ENCODE measurements at places on chromosomes 16 and 17. TPM values are rescaled to one million over a fixed set of nuclear protein-coding genes. Genes with fewer than 3 reads are reported as not detected.

BCL6B gene
- not detected for total RNA-seq

GRCh38 chr17:80564545-80564944 is 19.9 kb downstream of the RPTOR start:
- no peak overlapping the region for H3K4me3 ChIP-seq
- no peak for DNase-seq
- no peaks in the 10 kb centered on the region for H3K36me3 ChIP-seq

- peaks cover 31% of the 10 kb centered on the region for H3K27me3 ChIP-seq
- DNase-seq = no peak
- H3K4me1 ChIP-seq = peaks cover 19% of the 10 kb centered on the region
- H3K27ac ChIP-seq = no peak overlapping the region
Observed at GRCh38 chr16:83939266-83939855, 13.7 kb upstream of the OSGIN1 start.

GRCh38 chr16:89155184-89155679 is 16.3 kb upstream of the CDH15 start:
- H3K4me3 ChIP-seq = no peak overlapping the region
- H3K27ac ChIP-seq = peak overlapping the region; percentile 45
- H3K4me1 ChIP-seq = peaks cover 6% of the 10 kb centered on the region
- H3K36me3 ChIP-seq = peaks cover 54% of the 10 kb centered on the region
- DNase-seq = no peak
- H3K27me3 ChIP-seq = peaks cover 32% of the 10 kb centered on the region

DNA sequence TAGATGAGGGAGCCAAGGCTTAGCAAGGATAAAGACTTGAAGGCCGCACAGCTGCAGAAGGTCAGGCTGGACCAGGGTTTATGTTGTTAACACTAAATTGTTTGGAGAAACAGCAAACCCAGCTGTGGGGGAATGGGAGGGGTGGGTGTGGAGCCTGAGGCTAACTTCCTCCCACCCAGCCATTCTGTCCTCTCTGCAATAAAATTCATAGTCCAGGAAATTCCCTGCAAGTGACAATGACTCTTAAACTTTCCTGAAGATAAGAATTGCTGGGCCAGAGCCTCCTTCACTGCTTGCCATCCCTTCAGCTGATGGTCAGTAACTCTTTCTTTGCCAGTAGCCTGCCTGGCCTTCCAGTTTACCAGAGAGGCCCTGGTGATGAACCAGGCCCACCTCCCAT is 19.4 kb upstream of the ATP5MC1 start:
- no peak overlapping the region for H3K27ac ChIP-seq
- peaks cover 54% of the 10 kb centered on the region for H3K4me1 ChIP-seq
- H3K4me3 ChIP-seq = no peak overlapping the region
- H3K27me3 ChIP-seq = no peaks in the 10 kb centered on the region

- H3K4me3 ChIP-seq = no peak overlapping the region
- no peak overlapping the region for H3K27ac ChIP-seq
- H3K27me3 ChIP-seq = peaks cover 22% of the 10 kb centered on the region
- DNase-seq = no peak
Observed at GRCh38 chr17:41442739-41443138, 2.0 kb upstream of the KRT38 start.

INCA1 gene
- not detected for total RNA-seq

DNA sequence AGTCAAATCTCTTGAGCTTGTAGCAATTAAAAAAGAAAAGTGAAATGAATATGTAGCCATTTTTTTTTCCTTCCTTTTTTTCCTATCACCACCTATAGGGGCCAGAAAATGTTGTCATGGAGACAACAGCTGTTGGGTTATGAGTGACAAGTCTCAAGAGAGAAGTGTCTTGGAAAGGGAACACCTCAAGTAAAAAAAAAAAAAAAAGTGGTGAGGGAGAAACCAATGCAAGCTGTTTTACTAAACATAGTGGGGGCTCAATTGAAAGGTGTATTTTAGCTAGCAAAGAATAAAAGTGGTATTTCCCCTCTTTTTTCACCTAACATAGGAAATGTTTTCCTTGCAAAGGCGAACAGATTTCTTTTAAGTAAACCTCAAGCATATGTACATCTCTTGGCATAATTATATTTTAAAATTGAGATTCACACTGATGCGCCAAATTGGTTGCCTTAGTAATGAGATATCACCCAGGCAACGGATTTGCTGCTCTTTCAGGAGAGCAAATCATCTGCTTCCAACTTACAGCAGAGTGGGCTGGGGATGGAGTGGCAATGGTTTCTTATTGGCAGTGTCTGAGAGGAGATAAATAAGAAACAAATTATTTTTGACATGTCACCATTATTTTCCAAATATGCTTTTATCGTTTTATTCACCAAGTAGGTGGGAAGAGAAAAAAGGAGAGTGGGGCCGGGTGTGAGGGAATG is 183.6 kb downstream of the MYO1D start:
- H3K4me1 ChIP-seq = no peaks in the 10 kb centered on the region
- no peaks in the 10 kb centered on the region for H3K36me3 ChIP-seq
- DNase-seq = no peak
- no peak overlapping the region for H3K4me3 ChIP-seq

DNA sequence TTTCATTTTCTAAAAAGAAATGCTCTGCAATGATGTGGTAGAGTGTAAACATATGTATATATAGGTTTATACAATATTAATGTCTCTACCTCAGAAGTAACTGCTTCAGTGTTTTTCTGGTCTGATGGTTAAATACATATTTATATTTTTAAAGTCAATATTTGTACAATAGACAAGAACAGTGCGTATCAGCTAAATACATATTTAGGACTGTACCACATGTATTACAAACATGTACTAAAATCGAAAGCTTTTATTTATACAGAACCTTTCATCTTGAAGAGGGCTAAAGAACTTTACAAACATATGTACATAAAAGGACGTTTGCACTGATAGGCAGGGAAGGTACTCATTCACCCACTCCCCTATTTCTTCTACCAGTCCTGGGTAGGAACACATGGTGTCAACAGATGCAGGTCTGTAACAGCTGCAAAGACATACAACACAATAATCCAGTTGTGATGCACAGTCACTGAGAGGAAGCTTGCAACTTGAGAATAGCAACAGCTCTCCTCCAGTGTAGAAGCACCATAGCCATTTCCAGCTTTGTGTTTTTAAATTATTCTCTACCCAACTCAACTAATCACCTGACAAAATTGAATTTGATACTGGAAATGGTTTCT is 206.9 kb upstream of the C17orf78 start:
- H3K27me3 ChIP-seq = no peaks in the 10 kb centered on the region
- peaks cover 11% of the 10 kb centered on the region for H3K36me3 ChIP-seq
- H3K4me3 ChIP-seq = no peak overlapping the region
- H3K27ac ChIP-seq = no peak overlapping the region
- no peaks in the 10 kb centered on the region for H3K4me1 ChIP-seq
- DNase-seq = no peak

DNA sequence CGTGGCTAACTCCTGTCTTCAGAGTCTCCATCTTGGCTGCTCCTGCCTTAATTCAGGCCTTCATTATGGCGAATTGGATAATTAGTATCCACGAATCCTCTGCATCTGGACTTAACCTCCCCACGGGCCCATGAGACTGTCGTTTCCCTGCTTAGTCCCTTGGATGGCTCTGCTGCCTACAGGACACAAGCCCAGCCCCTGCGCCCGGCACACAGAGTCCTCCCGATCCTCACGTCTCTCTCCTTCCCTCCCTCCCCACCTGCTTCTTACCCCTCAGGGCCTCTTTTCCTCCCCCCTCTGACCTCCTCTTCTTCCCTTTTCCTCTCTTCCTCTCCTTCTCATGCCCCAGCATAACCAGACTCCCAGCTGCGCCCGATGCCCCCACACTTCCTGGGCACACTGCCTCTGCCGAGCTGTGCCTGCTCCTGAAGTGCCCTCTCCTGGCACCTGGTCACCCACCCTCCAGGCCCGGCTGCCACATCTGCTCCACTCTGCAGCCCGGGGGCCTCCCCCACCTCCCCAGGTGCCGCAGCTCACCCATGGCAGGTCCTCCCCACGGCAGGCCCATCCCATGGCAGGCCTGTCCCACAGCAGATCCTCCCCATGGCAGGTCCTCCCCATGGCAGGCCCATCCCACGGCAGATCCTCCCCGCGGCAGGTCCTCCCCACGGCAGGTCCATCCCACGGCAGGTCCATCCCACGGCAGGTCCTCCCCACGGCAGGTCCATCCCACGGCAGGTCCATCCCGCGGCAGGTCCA is 45.9 kb downstream of the RPH3AL start:
- no peak overlapping the region for H3K27ac ChIP-seq
- H3K36me3 ChIP-seq = no peaks in the 10 kb centered on the region
- H3K4me1 ChIP-seq = no peaks in the 10 kb centered on the region
- no peak for DNase-seq
- H3K27me3 ChIP-seq = no peaks in the 10 kb centered on the region
- H3K4me3 ChIP-seq = no peak overlapping the region

RNF227 gene
- total RNA-seq = 2.0 TPM

DNA sequence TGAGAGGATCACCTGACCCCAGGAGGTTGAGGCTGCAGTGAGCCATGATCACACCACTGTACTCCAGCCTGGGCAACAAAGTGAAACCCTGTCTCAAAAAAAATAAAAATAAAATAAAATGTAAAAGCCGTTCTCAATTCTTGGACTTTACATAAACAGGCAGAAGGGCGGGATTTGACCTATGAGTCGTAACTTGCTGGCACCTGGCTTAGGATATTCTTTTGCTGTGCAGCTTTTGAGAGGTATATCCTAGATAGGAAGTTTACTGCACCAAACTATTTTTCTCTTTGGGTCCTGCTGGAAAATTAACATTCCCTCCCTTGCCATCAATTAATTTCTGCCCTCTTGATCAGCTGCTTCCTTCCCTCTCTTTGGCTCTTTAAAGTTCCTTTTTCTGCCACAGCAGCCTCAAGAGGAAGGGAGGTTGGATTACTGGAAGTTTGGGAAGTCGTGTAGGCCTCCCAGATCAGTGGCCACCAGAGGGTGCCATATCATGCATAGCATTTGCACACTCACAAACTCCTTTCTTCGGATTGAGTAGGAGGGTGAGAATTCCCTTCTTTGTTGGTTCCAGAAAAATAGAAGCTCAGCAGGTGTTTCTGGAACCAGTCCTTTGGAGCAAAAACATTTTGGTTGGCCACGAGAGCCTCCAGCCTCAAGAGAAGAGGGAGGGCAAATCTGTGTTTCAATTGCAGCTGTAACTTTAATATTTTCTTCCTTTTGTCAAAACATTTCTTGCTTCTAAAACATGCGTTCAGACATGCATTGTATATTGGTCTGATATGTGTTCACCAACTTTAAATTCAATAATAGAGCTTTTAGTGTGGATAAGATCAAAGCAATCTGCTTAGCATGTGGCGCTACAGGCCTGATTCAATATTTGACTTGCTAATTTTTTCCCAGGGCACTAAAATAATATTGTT is 147.3 kb downstream of the CCDC182 start:
- no peak overlapping the region for H3K4me3 ChIP-seq
- no peaks in the 10 kb centered on the region for H3K36me3 ChIP-seq
- no peaks in the 10 kb centered on the region for H3K27me3 ChIP-seq
- DNase-seq = peak; percentile 52
- H3K4me1 ChIP-seq = peaks cover 8% of the 10 kb centered on the region

TP53TG3C gene
- not detected for total RNA-seq

GRCh38 chr17:9212376-9213302 is 191.3 kb downstream of the NTN1 start:
- no peak overlapping the region for H3K4me3 ChIP-seq
- H3K4me1 ChIP-seq = no peaks in the 10 kb centered on the region
- peaks cover 24% of the 10 kb centered on the region for H3K27me3 ChIP-seq
- H3K36me3 ChIP-seq = no peaks in the 10 kb centered on the region

PRR11 gene
- 52.7 TPM for total RNA-seq

GRCh38 chr16:14658063-14658462 is 25.3 kb downstream of the BFAR start:
- peaks cover 79% of the 10 kb centered on the region for H3K36me3 ChIP-seq
- H3K27me3 ChIP-seq = no peaks in the 10 kb centered on the region
- DNase-seq = no peak
- H3K4me1 ChIP-seq = peaks cover 15% of the 10 kb centered on the region

DNA sequence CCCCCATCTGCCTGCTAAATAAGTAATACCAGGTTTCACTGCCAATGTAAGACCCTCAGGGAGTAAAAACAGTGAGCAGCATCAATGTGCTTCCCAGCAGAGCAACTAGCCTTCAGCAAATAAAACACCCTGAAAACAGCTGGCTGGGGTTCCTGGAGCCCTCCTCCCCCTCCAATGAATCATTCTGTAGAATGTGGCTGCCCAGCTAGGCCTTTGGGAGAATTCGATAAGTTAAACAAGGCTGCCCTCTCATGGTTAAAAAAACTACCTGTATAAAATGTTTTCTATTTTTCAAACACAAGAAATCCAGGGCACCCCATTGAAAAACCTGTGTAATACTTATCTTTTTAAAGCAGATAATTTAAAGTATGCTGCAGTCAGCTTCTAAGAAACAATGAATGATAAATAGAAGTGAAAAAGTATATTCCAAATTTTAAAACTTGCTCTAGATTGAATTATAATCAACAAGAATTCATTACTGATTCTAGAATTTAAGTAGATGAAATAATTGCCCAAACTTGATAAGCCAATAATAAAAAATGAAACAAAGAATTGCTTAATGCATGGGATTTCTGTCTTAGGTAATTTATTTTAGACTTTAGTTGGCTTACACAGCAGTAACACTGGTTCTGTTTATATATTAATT is 9.4 kb upstream of the TOM1L1 start:
- H3K36me3 ChIP-seq = no peaks in the 10 kb centered on the region
- no peak overlapping the region for H3K4me3 ChIP-seq
- DNase-seq = peak; percentile 28
- H3K27ac ChIP-seq = no peak overlapping the region
- H3K27me3 ChIP-seq = no peaks in the 10 kb centered on the region

DNA sequence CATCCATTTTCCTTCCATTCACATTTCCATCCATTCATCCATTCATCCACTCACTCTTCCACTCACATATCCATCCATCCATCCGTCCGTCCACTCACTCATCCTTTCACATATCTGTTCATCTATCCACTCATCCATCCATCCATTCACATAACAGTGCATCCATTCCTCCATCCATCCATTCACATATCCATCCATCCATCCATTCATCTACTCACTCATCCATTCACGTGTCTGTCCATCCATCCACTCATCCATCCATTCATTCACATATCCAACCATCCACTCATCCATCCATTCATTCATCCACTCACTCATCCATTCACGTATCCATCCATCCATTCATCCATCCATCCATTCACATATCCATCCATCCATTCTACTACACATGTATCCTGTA is 42.6 kb downstream of the SCNN1G start:
- peaks cover 74% of the 10 kb centered on the region for H3K27me3 ChIP-seq
- H3K36me3 ChIP-seq = peaks cover 5% of the 10 kb centered on the region
- H3K4me3 ChIP-seq = no peak overlapping the region
- no peaks in the 10 kb centered on the region for H3K4me1 ChIP-seq
- H3K27ac ChIP-seq = no peak overlapping the region

DNA sequence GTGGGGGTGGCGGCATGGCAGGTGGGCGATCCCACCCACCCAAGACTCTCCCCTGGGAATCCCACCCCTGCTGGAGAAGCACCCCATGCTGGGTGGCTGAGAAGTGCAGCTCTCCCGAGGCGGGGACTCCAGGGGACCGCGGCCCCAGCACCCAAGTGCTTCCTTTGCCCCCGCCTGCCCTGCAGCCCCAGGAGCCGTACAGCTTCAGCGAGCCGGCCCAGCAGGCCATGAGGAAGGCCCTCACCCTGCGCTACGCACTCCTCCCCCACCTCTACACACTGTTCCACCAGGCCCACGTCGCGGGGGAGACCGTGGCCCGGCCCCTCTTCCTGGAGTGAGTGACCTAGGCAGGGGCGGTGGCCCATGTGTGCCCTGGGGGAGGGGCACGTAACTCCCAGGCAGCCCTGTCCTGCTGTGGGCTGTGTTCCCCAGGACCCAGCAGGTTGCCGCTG is 11.7 kb downstream of the GAA start:
- H3K27ac ChIP-seq = no peak overlapping the region
- H3K4me3 ChIP-seq = no peak overlapping the region
- H3K4me1 ChIP-seq = no peaks in the 10 kb centered on the region
- DNase-seq = no peak
- H3K36me3 ChIP-seq = peaks cover 5% of the 10 kb centered on the region
- no peaks in the 10 kb centered on the region for H3K27me3 ChIP-seq

All from Calu3 (cell line).